ENCODE measurements at places on chromosomes 3 and 15.

GRCh38 chr3:130433306-130433705, 83.7 kb upstream of the COL6A6 start:
- DNase-seq, result no peak

DNA sequence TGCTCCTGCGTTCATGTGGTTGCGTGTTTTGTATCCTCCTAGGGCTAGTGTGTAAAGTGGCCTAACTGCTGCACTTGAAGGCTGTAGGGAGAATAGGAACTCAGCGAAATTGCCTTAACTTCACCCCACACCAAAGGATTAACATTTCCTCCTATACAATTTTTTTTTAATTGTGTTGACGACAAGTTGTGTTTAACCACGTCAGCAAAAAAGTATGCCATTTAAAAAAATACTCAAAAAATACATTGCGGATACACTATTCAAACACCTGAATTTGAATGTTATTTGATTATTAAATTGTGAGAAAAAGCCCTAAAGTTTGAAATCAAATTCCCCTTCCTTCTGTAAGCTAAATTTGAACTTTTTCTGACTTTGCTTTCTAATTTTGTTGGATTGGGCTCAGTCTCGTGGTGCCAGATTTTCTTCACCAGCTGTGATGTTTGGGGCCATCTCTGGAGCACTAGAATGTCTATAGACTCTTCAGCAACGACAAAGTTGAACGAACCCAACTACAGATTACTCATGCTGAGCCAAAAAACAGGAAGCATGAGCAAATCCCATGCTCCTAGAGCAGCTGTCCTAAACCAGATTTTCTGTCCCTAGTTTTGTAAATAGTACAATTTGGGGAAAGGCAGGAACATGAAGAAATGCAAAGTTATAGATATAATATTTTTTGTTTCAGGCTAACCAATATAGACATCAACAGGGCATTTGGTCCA, 8.1 kb upstream of the SLC9A9 start:
- no peak for DNase-seq

- no peak for DNase-seq
Measured at GRCh38 chr3:88117683-88118082, 32.1 kb upstream of the C3orf38 start.

DNA sequence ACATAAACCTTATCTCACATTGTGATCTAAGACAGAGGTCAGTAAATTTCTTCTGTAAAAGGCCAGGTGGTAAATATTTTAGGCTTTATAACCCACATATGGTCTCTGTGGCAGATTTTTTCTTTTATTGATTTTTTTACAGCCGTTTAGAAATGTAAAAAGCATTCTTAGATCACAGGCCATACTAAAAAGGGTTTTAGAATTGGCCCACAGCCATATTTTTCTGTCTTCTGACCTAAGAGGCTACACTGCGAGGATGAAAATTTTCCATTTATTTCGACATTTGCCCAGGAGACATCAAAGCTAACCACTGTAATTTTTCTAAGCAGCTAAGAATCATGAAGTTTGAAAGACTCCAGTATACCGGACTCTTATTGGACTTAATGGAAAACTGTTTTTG, 377.2 kb upstream of the SGO1 start:
- no peak for DNase-seq

DNA sequence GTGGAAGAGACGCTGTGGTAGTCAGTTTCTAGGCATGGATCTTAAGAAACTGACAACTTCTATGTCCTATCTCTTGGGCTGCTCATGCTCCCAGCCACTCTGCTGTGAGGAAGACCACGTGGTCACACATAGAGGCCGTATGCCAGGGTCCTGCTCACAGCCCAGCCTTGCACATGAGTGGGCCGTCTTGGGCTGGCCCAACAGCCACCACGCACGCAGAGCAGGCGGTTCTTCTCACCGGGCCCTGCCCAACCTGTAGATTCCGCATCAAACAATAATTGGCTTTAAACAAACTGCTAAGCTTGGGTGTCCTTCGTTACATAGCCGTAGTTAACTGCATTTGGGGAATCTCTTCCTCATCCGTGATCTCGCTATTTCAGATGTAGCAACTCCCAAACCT, 26.0 kb downstream of the SLC41A3 start:
- DNase-seq, result no peak

- no peak for DNase-seq
Measured at GRCh38 chr3:40173227-40173721, 136.2 kb upstream of the EIF1B start.

DNA sequence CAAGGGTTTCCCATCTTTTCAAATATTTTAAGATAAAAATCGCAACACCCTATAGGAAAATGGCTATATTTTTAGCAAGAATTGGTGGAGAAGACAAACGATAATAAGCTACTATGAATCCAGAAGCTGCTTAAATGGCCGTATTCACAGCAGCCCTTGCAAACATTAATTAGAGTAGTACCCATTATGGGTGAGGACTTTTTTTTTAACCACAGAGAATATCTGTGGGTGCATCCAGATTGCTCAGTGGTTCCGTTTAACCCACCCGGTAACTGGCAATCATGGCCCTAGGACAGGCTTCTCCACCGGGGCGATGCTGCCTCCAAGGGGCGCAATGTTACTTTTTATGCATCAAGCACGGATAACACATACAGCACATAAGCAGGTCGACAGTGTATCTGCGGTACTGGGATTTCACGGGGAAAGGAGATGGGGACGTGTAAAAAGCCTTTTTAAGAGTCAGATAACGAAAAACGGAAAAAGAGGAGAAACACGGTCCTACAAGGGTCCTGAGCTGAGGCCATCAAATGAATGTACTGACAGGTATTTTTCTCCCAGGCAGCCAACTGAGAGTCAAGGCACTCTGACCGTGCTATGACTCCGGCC, 968 bp upstream of the TMEM266 start:
- DNase-seq, result peak; percentile 34

- no peak for DNase-seq
Measured at GRCh38 chr15:47788685-47789084, 71.4 kb downstream of the SEMA6D start.

DNA sequence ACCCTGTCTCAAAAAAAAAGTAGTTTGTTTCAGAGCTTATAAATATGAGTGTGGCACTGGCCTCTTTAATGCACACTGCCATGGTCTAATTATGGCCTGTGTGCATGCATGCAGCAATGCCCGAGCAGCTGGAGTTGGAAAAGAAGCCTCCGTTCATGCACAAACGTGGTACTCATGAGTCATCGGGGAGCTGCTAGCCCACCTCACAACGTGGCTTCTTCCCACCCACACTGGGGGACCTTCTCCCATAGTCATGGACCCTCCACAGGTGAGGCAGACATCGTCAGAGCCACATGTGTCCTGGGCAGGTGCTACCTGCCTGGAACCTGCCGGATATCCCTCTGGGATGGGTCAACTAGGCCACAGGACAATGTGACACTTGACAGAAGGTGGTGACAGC, 66.7 kb downstream of the ATP10A start:
- no peak for DNase-seq

GRCh38 chr3:147361454-147362420, 44.6 kb downstream of the ZIC4 start:
- DNase-seq, result no peak

DNA sequence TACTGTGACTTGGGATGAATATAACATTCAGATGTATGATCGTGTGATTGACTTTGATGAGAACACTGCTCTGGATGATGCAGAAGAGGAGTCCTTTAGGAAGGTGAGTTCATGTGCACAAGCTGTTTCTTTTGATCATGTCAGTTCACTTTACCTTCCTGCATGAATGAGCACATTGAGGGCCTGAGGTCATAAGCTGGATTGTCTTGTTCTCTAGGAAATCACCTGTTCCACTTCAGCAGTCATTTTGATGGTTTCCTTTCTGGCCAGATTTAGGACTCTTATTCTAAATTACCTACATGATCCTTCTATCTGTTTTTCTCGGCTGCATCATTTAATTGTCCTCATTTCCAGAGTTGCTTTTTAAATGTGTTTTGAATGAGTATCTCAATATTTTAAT, 4.1 kb downstream of the RCN2 start:
- no peak for DNase-seq

GRCh38 chr3:135491491-135492205, 473.9 kb upstream of the PPP2R3A start:
- DNase-seq, result no peak

DNA sequence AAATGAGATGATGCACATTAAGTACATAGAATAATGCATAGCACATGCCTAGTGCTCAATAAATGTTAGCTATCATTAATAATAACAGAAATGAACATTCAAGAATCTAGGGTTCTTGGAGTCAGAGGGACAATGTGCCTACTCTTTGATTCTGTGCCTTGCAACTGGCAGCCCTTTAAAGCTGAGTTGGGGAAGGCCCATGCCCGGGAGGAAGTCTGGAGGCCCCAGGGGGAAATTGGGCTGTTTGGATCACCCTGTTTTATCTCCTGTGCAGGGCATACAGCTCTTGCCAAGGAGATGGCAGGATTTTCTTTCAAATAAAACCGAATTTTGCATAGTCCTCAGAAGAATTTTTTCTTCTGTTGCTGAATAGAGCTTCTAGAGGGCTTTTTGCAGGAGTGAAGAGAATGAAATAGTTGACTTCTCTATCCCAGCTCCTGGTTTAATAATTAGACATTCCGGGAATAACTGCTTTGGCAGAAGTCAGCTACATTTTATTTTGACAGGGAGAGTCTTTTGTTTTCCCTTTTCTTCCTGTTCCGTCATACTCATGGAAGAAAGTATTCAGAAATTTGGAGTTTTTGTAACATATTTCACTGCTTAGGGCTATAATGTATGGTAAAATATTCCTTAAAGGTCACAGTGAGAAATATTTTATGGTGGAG, 18.0 kb upstream of the KCNAB1 start:
- no peak for DNase-seq

DNA sequence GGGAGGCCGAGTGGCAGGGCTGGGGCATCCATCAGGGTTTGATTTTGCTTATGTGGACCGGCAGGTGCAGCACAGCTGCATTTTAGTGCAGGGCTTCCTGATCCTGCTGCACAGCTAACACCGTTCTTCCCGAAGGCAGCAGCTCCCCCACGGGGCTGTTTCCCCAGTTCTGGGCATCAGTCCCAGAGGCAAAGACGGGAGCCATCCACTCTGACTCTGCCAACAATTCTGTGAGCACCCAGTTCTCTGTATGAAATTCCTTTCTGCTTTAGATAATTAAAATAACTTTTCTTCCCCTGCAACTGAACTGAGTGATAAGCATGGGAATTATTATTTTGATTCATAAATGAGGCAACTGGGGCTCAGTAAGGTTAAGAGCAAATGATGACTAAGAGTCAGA, 262.9 kb upstream of the ATP10A start:
- DNase-seq, result no peak

DNA sequence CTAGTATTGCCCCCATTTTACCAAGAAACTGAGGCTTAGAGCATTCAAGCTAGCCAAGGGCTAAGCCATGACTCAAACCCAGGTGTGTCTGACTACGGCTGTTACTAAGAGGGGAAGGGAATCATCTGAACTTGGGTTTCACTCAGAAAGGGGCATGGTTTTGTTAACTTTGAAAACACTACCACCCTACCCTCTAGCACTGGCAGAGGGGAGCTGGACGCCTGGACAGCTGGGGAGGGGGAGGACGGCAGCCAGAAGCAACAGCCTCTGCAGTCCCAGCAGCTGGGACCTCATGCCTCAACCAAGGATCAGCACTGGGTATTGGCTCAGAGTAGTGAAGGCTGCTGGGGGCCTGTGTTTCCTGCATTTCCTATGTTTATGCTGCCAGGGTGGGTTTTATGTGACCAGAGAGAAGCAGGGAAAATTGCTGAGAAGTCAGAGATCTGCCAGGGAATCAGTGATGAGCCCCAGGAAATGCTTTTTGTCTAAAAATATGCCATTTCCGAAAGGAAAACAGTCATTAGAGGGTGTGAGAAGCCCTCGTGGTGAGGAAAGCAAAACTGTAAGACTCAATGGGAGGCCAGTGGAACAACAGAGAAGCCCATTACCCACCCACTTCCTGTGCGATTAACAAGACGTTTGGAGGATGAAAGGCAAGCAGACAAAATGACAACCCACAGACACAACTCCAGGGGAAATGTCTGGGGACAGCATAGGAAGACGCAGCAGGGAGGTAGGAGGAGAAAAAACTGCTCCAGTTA, 41.2 kb downstream of the LIPC start:
- DNase-seq, result no peak
